ENCODE measurements at places on chromosomes 1 and 21.

DNA sequence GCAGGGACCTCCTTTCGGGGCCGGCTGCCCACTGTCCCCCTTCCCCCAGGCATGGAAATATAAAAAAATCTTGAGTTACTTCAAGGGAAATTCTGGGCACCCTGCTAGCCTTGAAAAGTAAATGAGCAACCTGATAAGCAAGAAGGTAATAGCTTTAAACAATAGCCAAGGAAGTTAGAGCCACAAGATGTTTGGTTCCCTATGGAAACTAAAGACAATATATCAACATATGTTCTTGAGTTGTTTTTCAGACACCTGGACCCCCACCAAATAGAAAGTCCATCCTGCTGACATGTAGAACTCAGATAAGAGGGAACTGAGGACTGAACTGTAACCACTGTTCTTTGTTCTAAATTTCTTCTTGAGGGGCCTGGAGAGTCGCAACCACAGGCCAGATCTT lies 19.3 kb upstream of the SLC35A3 start:
- DNase-seq, result no peak

DNA sequence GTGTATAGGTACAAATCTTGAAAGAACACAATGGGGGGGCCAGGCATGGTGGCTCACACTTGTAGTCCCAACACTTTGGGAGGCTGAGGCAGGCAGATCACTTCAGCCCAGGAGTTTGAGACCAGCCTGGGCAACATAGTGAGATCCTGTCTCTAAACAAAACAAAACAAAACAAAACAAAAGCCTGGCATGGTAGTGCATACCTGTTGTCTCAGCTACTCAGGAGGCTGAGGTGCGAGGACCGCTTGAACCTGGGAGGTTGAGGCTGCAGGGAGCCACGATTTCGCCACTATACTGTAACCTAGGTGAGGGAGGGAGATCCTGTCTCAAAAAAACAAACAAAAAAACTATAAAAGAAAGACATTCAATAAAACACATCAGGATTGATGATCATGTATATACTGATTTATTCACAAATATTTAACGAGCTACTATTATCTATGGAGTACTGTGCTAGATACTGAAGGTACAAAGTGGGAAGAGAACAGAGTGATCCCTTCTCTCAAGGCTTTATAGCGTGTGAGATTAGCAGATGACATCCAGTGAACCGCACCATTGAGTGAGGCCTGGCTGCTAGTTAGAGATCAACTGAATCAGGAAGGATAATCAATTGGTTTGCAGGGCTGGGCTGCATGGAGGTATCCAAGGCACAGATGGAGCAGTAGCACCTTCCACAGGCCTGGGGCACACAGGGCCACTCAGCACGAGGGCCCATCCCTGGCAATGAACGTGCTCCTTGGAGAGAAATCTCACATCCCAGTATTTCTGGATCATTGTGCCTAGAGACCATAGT lies 26.4 kb downstream of the ELF3 start:
- no peak for DNase-seq

DNA sequence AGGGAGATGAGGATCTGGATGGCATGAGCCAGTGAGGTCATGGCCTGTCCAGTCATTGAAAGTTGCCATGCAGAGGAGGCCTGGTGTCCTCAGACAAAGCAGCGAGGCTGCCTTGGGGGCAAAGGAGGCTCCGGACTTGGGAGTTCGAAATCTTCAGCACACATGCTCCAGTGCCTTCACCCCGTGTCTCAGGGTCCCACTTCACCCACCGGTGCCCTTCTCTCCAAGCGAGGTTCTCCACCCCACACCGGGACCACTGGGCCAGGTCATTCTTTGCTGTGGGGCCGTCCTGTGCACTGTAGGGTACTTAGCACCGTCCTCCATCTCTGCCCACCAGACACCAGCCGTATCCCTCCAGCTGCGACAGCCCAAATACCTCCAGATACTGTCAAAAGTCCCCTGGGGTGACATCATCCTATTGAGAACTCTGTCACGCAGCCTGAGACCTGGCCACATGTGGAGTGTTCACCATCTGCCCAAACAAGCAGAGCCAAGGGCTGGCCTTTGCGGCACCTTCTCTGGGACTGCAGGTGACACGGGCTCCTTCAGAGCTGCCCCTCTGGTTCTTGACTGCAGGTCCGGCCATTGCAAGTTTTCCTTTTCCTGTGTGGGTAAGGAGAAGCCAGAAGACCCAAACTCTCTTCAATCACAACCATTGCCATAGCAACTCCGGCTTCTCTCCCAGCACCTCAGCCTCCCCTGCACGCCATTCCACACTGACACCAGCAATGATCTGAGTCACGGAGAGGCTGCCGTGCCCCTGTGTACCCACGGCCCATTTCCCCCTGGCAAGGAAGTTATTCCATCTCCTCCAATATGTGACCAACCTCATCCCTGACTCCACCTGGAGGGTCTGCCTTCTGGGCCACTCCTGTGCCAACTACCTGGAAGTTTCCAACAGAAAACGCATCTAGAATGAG lies 20.4 kb upstream of the PDE9A start:
- no peak for DNase-seq

- DNase-seq, result no peak
Measured at GRCh38 chr1:156439777-156440183, 60.8 kb downstream of the MEF2D start.

- no peak for DNase-seq
Measured at GRCh38 chr1:216081445-216081844, 341.8 kb downstream of the USH2A start.

DNA sequence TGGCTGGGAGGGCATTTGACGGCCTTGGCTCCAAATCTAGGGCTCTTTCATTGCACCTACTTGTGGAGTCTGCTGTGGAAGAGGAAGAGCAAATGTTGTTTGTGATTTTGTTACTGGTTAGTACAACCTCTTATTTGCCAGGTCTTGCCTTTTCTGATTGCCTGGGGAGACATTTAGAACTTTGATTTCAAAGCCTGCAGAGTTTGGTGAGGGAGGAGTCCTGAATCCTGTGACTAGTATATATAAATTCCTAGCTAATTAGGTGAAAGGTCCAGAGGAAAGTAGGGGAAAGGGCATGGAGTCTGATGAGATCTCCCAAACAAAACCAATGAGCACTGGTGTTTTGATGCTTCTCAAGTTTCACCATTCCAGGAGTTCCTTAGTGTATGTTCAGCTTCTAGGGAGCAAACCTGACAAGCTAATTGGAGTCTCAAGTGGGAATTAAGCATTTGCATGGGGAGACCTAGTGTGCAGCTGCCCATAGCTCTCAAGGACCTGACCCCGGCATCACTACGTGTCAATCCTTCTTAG lies 5.1 kb upstream of the HMGCS2 start:
- no peak for DNase-seq

- no peak for DNase-seq
Measured at GRCh38 chr1:179014123-179014522, 11.6 kb upstream of the FAM20B start.

DNA sequence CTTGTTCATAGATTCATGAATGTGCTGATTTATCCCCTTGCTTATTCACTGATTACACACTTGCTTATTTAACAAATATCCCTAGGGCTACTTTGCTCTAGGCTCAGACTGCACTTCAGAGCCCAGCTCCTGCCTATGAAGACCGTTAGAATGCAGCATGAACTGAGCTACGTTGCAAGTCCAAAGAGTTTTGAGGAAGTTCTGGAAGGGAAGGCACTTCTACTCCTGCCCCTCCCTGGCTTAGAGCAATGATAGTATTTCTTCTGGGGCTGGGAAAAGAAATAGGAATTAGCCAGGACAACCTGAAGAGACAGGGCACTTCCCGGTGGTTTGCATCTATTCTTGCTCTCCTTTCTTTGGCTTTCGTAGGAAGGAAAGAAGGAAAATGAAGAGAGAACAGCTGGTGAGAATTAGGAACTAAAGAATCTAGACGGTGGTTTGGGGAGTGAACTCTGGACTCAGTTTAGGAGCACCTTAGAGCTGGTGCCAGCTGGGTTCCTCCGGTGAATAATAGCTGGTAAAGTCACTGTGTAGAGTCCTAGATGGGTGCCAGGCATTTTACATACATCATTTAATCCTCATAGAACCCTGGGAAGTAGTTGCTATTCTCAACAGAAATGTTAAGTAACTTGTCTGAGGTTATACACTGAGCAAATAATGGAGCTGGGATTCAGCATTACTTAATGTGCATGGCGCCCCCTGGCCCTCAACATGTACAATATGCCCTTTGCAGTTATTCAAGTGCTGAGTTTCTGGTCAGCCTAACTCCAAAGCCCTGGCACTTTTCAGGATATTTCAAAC lies 65.9 kb downstream of the NDUFS5 start:
- DNase-seq, result peak; percentile 64

DNA sequence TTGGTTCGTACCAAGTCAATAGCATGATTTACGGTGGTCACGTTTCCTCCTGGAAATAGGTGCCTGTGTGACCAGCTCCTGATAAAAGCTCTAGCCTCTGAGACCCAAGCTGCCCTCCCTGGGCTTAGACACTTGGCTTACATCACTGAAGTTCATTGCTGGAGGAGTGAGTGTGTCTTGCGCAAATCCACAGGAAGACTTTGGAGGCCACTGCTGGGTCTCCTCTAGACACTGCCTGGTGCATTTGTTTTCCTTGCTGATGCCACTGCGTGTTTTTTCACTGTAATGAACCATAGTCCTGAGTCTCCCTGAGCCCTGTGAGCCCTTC lies 230.6 kb downstream of the DSCAM start:
- DNase-seq, result no peak

GRCh38 chr1:21756393-21757089 lies 26.4 kb downstream of the USP48 start:
- no peak for DNase-seq

DNA sequence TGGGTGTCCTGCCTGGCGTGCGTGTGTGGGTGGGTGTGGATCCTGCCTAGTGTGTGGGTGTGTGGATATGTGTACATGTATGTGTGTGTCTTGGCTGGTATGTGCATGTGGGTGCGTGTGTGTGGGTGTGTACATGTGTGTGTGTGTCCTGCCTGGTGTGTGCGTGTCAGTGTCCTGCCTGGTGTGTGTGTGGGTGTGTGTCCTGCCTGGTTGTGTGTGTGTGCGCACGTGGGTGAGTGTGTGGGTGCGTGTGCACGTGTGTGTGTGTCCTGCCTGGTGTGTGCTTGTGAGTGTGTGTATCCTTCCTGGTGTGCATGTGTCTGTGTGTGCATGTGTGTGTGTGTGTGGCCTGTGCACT lies 60.1 kb downstream of the PRDM16 start:
- DNase-seq, result no peak

Data from activated CD4-positive, alpha-beta T cell treated with anti-CD3 and anti-CD28 coated beads, Interleukin-2, amount 50 U/mL, for 1 hour (primary cell).